ENCODE measurements at places on chromosomes 13 and 19.

GRCh38 chr13:98622931-98623331, 46.0 kb upstream of the STK24 start:
- no peak for DNase-seq

DNA sequence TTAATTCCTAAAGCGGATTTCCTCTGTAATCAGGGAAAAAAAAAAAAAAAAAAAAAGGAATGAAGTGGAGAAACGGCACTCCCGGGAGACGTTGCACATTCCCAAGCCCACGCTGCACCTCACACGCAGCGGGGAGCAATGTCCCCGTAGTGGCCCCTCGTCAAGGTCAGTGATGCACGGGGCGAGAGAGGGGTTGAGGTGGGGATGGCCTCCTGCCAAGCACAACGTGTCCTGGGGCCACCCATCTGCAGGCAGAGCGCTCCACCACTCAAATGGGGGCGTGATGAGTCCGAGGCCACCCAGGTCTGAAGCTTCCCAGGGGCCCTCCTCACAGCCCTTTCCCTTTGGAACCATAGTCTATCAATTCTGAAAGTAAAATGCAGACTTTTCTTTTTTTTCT, 15.1 kb downstream of the PLK5 start:
- peak; percentile 36 for DNase-seq

DNA sequence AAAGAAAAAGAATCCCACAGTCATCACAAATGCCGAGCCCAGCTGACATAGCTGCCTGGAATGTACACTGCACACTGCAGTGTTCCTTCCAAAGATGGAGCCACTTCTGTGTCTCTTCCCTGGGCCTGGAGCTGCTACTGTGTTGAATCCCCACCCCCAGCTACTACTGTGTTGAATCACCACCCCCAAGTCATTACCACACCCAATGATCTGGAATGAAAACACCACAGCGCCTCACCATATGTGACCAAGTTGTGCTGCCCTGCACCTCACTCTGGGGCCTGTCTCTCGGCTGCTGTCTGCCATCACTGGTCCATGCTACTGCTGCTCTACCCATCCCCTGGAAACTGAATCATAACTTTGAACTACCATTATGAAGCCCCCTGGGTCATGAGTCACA, 861.2 kb downstream of the UQCRFS1 start:
- peak; percentile 36 for DNase-seq

DNA sequence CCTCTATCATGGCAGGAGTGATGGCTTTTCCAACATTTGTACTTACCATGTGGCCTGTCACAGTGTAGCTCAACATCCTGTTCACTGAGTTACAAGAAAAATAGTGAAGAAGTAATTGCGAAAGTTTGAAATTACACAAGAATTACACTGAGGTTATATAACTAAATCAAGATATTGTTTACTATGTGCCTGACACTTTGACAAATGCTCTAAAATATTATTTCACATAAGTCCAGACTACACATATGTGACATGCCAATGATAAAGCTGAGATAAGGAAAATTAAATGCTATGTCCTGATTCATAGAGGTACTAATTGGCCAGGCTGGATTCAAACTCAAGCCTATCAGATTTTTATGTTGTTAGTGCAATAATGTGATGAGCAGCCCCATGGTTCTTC, 451.7 kb downstream of the PCDH9 start:
- peak; percentile 2 for DNase-seq

DNA sequence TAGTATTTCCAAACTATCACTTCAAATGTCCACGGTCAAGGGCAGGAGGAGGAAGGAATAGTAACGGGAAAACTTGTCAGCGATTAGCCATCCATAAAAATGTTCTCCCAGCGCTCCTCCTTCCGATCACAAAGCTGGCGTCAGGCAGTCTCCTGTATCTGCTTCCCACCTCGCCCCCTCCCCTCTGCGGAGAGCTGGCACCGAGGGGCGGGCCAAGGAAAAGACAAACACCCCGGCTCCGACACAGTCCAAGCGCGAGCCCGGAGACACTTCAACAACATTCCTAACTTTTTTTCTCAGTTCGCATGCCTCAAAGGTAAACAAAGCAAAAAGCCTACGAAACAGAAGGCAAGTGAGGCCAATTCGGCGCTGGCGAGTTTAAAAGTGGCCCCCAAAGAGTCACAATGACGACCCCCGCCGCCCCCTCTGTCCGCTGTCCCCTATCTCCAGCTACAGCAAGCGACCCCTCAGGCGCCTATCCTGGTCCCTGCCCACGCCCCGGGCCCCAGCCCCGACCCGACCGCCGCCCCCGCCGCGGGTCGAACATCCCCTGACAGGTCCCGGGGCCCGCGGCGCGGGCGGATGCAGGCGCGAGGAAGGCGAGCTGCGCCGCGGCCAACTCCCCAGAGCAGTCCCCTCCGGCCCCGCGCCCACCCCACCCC, 736 bp downstream of the SMAD9 start:
- DNase-seq, result peak; percentile 11

Measured in fibroblast of mammary gland (primary cell).